ENCODE measurements at places on chromosomes 16 and 17.

DNA sequence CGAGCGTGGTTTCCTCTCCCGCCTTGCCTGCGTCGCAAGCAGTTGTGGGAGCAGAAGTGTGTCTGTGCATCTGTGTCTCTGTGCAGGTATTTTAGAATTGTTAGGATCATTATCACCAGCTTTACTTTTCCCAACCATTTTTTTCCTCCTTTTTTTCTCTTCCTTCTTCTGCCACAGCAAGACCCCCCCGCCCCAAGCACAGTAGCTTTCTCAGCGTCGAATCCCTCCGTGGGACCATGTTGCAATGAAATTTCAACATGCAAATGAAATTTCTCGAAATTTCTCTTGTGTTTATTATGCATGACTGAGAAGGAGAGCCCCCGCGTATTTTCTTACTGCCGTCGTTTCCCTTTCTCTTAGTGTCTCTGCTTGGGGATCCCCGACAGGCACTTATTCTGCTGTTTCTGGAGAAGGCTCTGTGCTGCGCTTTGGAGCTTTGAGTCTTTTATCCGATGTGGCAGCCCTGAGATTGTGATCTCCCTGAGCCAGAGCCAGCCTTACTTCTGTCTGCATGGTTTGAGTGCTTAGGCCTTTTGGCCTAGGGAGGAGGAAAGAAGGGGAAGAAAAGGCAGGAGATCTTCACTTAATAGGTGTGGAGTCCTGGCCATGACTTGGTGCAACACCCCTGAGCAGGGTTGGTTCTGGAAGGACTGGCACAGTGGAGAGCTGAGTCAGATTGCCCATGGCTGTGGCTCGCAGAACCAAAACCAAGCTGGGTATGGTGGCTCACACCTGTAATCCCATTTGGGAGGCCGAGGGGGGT is 5.0 kb downstream of the ARMC7 start:
- H3K27ac ChIP-seq: peak overlapping the region; percentile 19
- H3K4me1 ChIP-seq: peaks cover 31% of the 10 kb centered on the region
- no peaks in the 10 kb centered on the region for H3K36me3 ChIP-seq
- H3K27me3 ChIP-seq: no peaks in the 10 kb centered on the region

DNA sequence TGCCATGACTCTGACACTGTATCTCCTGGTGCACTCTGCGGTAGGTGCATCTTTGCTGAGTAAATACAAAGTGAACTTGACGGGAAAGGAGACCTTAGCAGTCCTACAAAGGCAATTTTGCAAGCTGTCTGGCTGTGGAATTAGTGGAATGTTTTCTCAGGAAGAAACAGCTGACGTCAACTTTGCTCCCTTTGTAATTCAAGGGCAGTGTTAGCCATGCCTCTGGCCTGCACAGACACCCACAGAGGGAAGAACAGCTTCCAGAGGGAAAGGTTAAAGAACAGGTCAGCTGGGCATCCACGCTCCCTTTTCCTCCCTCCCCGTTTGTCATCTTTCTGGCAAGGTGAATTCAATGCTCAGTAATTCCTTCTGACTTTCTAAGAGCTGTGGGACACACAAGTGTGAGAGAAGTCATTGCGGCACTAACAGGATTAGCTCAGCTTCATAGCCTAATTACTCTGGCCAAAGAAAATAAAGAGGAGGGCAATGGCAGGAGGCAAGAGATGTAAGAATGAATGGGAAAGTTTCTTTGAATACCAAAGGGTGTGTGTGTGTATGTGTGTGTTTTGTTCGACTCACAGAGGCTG is 476.9 kb upstream of the GOT2 start:
- H3K36me3 ChIP-seq: no peaks in the 10 kb centered on the region
- peaks cover 12% of the 10 kb centered on the region for H3K4me1 ChIP-seq
- peak; percentile 92 for DNase-seq
- H3K27me3 ChIP-seq: no peaks in the 10 kb centered on the region
- no peak overlapping the region for H3K27ac ChIP-seq
- no peak overlapping the region for H3K4me3 ChIP-seq

DNA sequence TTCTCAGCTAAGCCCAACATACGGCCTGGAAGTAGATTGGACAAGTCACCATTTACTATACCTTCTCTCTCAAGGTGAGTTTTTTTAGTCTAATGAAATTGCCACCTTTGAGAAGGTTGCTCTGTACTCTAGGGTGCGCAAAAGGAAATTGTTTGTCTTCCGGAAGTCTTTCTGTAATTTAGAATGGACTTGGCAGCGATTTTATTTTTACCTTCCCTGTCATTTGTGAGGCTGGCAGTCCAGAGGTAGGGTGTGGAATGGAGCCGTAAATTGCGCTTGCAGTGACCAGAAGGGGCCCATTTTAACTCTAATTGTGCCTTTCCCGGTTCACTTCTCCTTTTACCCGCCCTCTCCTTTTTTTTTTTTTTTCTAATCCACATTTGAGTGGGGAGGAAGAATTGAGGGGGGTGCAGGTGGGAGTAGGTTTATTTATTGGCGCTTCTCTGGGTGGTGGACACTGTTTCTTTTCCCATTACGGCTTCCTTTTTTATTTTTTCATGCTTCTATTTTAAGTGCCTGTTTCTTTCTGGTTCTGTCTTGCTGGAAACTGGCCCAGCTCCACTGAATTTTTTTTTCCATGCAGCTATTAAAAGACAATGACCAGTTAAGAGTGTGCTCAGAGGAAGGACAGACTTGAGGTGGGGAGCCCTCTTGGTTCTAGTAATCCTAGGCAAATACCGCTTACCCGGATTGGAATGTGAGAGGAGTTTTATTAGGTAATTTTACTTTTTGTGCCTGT is 89.7 kb upstream of the CLEC18A start:
- no peak overlapping the region for H3K4me3 ChIP-seq
- H3K27ac ChIP-seq: no peak overlapping the region
- no peaks in the 10 kb centered on the region for H3K27me3 ChIP-seq
- no peak for DNase-seq
- peaks cover 77% of the 10 kb centered on the region for H3K4me1 ChIP-seq

- peaks cover 8% of the 10 kb centered on the region for H3K4me1 ChIP-seq
- no peaks in the 10 kb centered on the region for H3K27me3 ChIP-seq
- H3K36me3 ChIP-seq: no peaks in the 10 kb centered on the region
- H3K4me3 ChIP-seq: no peak overlapping the region
- H3K27ac ChIP-seq: no peak overlapping the region
These were observed 467.3 kb downstream of the KCNJ2 start for GRCh38 chr17:70636517-70637133.

DNA sequence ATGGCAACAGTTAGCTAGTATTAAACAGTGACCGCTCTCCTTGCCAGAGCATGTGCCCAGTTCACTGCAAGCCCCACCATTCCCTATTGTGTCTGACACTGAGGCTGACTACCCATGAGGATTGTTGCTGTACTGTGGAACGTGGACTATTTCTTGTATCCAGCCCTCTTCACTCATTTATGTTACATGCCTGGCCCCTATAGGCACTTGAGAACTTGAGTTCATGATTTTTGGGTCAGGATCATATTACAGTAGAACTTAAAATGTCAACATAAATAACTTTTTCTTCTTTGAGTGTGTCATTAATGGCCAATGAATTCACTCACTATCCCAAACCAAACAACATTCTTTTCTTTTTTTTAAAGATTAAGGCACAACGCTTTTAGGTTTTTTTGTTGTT is 55.7 kb downstream of the LYRM1 start:
- no peaks in the 10 kb centered on the region for H3K4me1 ChIP-seq
- H3K4me3 ChIP-seq: no peak overlapping the region
- H3K27ac ChIP-seq: no peak overlapping the region
- H3K27me3 ChIP-seq: peaks cover 6% of the 10 kb centered on the region
- DNase-seq: no peak

GRCh38 chr16:15557258-15557657 is 85.7 kb downstream of the MARF1 start:
- H3K4me3 ChIP-seq: no peak overlapping the region
- no peaks in the 10 kb centered on the region for H3K4me1 ChIP-seq
- no peak for DNase-seq
- no peaks in the 10 kb centered on the region for H3K27me3 ChIP-seq
- H3K27ac ChIP-seq: no peak overlapping the region

GRCh38 chr16:63613701-63614100 is 1508.2 kb downstream of the CDH11 start:
- H3K4me1 ChIP-seq: no peaks in the 10 kb centered on the region
- H3K36me3 ChIP-seq: no peaks in the 10 kb centered on the region
- H3K4me3 ChIP-seq: no peak overlapping the region
- no peak overlapping the region for H3K27ac ChIP-seq

- H3K36me3 ChIP-seq: no peaks in the 10 kb centered on the region
- H3K4me1 ChIP-seq: peaks cover 22% of the 10 kb centered on the region
- no peak for DNase-seq
- no peak overlapping the region for H3K4me3 ChIP-seq
- H3K27me3 ChIP-seq: no peaks in the 10 kb centered on the region
These were observed 209.3 kb downstream of the FTO start for GRCh38 chr16:53913099-53913870.

DNA sequence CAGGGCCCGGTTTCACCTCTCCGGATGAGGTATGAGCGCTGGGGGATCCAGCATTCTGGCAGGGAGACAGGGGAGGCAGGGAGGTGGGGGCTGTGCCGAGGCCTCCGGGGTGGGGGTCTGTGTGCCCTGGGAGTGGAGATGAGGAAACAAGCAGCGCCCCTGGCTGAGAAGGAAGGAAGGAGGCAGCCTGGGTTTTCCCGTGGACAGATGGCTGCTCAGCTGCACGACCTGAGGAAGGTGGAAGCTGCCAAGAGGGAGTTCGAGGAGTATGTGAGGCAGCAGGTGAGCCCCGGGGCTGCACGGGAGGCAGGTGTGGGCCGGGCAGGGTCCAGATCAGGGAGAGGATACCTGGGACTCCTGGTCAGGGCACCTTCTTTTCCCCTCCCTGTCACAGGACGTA is 4.3 kb downstream of the RNF112 start:
- DNase-seq: no peak
- H3K27me3 ChIP-seq: peaks cover 6% of the 10 kb centered on the region
- H3K27ac ChIP-seq: no peak overlapping the region
- H3K4me3 ChIP-seq: no peak overlapping the region

DNA sequence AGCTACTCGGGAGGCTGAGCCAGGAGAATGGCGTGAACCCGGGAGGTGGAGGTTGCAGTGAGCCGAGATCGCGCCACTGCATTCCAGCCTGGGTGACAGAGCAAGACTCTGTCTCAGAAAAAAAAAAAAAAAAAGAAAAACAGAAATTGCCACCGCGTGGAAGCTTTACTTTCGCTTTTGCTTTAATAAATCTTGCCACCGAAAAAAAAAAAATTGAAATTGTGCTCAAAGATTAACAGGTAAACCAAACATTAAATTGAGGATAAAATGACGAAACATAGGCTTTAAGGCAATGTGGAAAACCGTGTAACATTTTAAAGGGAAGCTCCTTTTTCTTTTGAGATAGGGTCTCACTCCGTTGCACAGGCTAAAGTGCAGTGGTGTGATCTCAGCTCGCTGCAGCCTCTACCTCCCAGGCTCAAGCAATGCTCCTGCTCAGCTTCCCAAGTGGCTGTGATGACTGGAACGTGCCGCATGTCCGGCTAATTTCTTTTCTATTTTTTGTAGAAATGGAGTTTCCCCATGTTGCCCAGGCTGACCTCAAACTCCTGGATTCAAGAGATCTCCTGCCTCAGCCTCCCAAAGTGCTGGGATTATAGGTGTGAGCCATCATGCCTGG is 40.1 kb downstream of the ZNF276 start:
- H3K4me3 ChIP-seq: no peak overlapping the region
- H3K36me3 ChIP-seq: peaks cover 86% of the 10 kb centered on the region
- no peaks in the 10 kb centered on the region for H3K4me1 ChIP-seq
- H3K27me3 ChIP-seq: no peaks in the 10 kb centered on the region
- no peak for DNase-seq
- H3K27ac ChIP-seq: no peak overlapping the region

- H3K4me1 ChIP-seq: peaks cover under 1% of the 10 kb centered on the region
- H3K4me3 ChIP-seq: no peak overlapping the region
- peaks cover 87% of the 10 kb centered on the region for H3K36me3 ChIP-seq
- H3K27ac ChIP-seq: no peak overlapping the region
- H3K27me3 ChIP-seq: no peaks in the 10 kb centered on the region
These were observed 10.5 kb upstream of the PLK1 start for GRCh38 chr16:23668225-23668624.

- H3K4me1 ChIP-seq: peaks cover 83% of the 10 kb centered on the region
- DNase-seq: peak; percentile 94
- H3K27ac ChIP-seq: peak overlapping the region; percentile 97
- H3K27me3 ChIP-seq: no peaks in the 10 kb centered on the region
- peaks cover 14% of the 10 kb centered on the region for H3K36me3 ChIP-seq
- peak overlapping the region; percentile 65 for H3K4me3 ChIP-seq
These were observed 29.4 kb upstream of the NUDT16L1 start for GRCh38 chr16:4663777-4664465.

- no peaks in the 10 kb centered on the region for H3K36me3 ChIP-seq
- H3K4me1 ChIP-seq: no peaks in the 10 kb centered on the region
- no peak overlapping the region for H3K4me3 ChIP-seq
- no peaks in the 10 kb centered on the region for H3K27me3 ChIP-seq
These were observed 451.3 kb downstream of the PMP22 start for GRCh38 chr17:14813649-14814370.

DNA sequence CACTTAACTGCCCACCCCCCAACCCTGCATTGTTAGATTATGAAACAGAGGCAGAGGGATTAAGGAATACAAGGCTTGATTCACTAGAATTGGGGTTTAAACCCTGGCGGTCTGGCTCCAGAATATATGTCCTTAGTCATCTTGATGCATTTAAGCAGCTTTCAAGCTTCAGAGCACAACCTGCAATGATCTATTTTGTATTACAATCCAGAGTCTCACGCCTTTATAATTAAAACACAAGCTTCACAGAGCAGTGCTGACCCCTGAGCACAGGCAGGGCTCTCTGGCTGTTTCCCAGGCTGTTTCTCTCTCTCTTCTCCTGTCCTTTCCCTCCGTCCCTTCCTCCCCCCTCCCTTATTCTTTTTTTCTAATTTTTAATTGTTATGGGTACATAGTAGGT is 209.1 kb downstream of the SPECC1 start:
- no peaks in the 10 kb centered on the region for H3K27me3 ChIP-seq
- H3K4me1 ChIP-seq: no peaks in the 10 kb centered on the region
- H3K36me3 ChIP-seq: no peaks in the 10 kb centered on the region
- no peak overlapping the region for H3K27ac ChIP-seq
- no peak overlapping the region for H3K4me3 ChIP-seq

GRCh38 chr17:1713878-1714426 is 3.8 kb upstream of the TLCD2 start:
- H3K27ac ChIP-seq: peak overlapping the region; percentile 95
- H3K27me3 ChIP-seq: no peaks in the 10 kb centered on the region
- peak overlapping the region; percentile 54 for H3K4me3 ChIP-seq
- H3K36me3 ChIP-seq: peaks cover 6% of the 10 kb centered on the region
- peak; percentile 75 for DNase-seq
- H3K4me1 ChIP-seq: peaks cover 44% of the 10 kb centered on the region

DNA sequence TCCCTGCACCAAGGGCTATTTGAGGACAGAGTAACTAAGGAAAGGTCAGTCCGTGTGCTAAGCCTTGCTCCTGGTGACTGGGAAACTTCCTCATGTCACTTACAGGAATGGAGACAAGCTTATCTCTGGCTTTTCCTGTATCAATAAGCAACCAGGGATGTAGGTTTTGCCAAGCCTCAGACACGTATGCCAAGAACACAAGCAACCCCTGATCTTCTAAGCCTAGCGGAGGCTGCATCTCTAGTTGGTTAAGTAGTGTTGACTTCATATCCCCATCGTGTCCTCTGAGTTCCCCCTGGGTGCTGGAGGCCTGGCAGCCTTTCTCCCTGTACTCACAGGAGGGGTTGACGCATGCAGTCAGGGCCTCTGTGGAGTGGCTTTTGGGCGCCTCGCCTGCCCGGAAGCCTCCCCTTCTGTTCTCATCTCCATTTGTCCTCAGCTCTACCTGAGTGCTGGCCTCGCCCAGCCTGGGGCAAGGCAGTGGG is 1.4 kb upstream of the C1QTNF1 start:
- no peaks in the 10 kb centered on the region for H3K36me3 ChIP-seq
- no peaks in the 10 kb centered on the region for H3K27me3 ChIP-seq
- H3K27ac ChIP-seq: no peak overlapping the region
- H3K4me1 ChIP-seq: peaks cover 65% of the 10 kb centered on the region

GRCh38 chr16:2791174-2791573 is 3.8 kb upstream of the PRSS33 start:
- peaks cover 15% of the 10 kb centered on the region for H3K4me1 ChIP-seq
- no peak overlapping the region for H3K4me3 ChIP-seq
- H3K27me3 ChIP-seq: peaks cover 5% of the 10 kb centered on the region
- no peak for DNase-seq
- no peak overlapping the region for H3K27ac ChIP-seq
